AG08395 (cell line): ENCODE measurements at places on chromosomes 6 and 20.

GRCh38 chr6:75220357-75220756 is 14.5 kb upstream of the COL12A1 start:
- no peak for DNase-seq

GRCh38 chr6:17291778-17292177 is 10.6 kb downstream of the RBM24 start:
- DNase-seq, result no peak

- DNase-seq, result no peak
These were observed 214.8 kb upstream of the BTBD3 start for GRCh38 chr20:11702721-11703518.

DNA sequence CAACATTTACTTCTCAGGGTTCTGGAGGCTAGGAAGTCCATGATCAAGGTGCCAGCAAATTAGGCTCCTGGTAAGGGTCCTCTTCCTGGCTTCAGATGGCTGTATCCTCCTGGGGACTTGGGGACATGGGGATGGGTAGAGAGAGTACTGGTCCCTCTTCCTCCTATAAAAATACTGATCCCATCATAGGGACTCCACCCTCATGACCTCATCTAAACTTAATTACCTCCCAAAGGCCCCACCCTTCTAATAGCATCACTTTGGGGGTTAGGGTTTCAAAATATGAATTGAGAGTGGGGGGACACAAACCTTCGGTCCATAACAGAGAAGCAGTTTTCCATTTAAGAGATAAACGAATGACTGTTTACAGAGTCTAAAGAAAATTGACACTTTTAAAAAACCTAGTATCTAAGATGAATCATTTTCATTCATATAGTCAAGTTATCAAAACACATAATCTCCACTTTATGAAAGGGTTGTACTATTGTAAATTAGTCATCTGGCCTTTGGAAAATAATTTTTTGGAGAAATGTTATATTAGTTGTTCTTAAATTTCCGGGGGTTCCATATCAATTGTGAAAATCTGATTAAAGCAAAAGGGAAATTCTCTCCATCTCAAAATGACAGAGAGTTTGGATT is 33.5 kb downstream of the ELOVL5 start:
- DNase-seq, result no peak

DNA sequence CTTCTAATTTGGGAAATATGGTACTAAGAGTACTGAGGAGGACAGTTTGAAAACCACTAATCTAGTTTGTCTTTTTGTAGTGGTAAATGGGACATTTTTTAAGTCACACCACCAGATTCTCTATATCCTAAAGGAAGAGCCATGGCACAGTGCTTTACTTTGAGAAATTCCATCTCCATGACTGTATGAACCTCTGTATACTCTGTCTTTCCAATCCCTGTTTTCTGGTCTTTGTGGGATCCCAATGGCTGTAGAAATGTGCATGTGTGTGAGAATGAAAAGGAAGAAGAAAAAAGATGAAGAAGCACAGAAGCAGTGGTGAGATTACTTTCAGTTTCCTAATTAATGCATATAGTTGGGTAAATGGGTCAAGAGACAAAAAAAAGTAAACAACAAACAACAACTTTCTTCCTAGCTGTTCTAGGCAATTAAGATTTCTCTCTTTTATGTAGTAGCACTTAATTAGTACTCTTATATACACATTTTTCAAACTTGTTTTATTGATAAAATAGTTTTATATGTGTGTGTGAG is 141.2 kb upstream of the HCRTR2 start:
- no peak for DNase-seq

DNA sequence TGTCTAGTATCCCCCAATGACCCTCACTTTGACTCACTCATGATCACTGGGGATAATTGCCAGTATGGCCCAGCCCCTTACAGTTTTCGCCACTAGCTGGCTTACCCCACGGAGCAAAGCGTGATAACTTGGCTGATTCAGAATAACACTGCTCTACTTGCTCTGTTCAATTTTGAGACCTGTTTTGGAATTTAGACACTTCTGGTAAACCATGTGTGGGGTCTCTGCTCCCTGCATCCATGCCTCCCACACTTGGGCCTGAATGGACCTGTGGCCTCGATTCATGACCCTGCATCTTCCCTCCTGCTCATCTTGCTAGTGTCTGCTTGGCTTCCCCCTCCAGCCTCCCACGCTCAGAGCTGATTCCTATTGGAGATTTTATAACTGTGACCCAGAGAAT is 48.9 kb downstream of the FOXA2 start:
- DNase-seq, result no peak

DNA sequence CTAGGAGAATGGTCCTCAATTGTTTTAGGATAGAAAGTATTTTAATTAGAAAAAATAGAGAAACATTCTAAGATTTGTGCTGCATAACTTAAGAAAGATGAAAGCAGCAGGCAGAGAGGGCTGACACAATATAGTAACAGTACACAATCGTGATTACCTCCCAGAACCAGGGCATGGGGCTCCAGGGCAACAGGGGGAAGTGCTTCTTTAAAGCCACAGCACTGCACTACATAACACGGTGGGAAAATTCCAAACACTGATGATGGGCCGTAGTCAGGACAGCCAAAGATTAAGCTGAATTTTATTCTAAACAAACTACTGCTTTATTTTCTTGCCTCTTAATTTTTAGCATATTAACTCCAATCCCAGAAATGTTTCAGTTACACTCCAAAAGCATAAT is 14.4 kb downstream of the EXOC2 start:
- no peak for DNase-seq

GRCh38 chr6:169853196-169854082 is 102.0 kb downstream of the ERMARD start:
- no peak for DNase-seq

- no peak for DNase-seq
These were observed 39.5 kb upstream of the THBS2 start for GRCh38 chr6:169293196-169293595.

DNA sequence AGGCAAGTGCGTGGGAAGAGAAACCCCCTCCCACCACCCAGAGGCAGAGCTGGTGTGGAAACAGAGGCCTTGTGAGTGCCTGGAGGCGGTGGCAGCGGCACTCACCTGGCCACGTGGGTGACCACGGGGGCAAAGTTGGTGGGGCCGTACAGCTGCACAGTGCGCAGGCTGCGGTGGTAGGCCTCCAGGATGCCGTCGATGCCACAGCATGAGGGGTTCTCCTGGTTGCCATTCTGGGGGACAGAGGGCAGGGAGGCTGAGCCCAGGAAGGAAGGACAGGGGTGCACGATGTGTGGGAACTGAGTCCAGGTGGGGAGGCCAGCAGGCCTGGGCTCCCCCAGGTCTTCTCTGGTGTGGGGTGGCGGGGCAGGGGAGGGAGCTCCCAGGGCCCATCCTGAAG is 47.7 kb downstream of the RAB44 start:
- no peak for DNase-seq

- no peak for DNase-seq
These were observed 15.5 kb downstream of the ZNF831 start for GRCh38 chr20:59178983-59179595.

DNA sequence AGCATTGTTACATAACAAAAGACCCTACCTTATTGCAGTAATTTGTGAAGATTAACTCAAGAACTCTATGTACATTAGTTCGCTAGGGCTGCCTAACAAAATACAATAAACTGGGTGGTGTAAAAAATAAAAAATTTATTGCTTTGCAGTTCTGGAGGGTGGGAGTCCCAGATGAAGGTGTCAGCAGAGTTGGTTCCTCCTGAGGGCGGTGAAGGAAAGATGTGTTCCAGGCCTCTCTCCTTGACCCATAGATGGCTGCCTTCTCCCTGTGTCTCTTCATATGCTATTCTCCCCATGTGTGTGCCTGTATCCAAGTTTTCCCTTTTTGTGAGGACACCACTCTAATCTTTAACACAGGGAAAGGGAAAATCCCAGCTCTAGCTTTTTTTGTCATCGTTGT is 305 bp upstream of the VNN1 start:
- no peak for DNase-seq

- no peak for DNase-seq
These were observed 81.3 kb downstream of the HMGCLL1 start for GRCh38 chr6:55497694-55498093.

- no peak for DNase-seq
These were observed 12.6 kb downstream of the GLP1R start for GRCh38 chr6:39061182-39061581.

- no peak for DNase-seq
These were observed 61.4 kb downstream of the SYTL3 start for GRCh38 chr6:158711264-158711663.

DNA sequence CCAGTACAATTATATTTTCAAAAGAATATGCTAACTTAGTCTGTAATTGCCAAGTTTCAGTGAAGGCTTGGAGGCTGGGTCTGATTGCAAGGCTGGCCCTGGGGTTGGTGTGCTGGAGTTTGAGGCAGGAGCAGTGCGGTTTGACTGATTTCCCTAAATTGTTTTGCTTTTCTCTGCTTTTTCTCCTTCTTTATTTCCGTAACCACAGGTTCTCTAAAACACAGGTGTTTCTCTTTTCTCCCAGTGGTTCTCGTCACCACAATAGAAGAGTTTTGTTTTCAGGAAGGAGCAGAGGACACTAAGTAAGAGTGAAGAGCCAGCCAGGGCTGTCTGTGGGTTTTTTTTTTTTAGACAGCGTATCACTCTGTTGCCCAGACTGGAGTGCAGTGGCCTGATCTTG is 8.2 kb upstream of the SNX9 start:
- no peak for DNase-seq

- DNase-seq, result no peak
These were observed 7.9 kb downstream of the MAFB start for GRCh38 chr20:40681165-40681564.

- peak; percentile 94 for DNase-seq
These were observed at the start of gene SNX21 for GRCh38 chr20:45833030-45833882. Gene SNX21, plus strand, starts transcription at chr20:45833799. Its CDS starts 121 bp downstream, at chr20:45833920.

- DNase-seq, result no peak
These were observed 76.3 kb upstream of the B3GAT2 start for GRCh38 chr6:71033171-71033570.

DNA sequence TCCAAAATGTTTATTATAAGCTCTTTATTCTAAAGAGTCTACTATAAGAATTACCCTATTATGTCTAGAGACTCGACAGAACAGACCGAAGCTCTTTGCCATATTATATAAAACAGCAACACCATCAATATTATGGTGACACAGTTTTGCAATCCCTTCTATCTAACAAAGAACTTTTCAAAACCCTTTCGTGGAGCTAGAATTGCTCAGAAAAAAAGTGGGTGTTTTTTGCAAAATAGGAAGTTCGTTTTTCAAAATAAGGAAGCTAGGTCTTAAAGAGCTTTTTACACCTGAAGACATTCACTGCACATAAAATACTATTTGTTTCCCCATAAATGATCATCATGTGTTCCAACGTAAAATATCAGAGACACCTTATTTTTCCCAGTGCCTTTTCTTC is 240.0 kb downstream of the FOXC1 start:
- DNase-seq, result no peak

- DNase-seq, result no peak
These were observed 24.1 kb downstream of the SUPT3H start for GRCh38 chr6:45353654-45354053.

DNA sequence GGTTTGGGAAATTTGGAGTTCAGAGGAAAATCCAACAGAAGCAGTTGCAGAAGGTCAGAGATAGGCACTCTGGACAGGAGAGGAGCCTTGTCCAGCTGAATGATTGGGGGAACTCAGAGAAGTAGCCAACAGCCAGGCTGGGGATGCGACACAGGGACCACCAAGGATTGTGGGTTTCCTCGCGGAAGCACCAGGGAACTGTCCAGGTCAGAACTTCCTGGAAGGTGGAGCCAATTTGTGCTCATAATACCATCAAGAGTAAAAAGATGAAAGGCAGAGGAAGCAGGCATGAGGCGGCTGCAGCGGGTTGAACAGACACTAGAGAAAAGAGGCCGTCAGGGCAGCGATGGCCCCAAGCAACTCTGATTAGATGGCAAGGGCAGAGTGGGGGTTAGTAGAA is 33.7 kb downstream of the MDFI start:
- no peak for DNase-seq

GRCh38 chr6:159116343-159116742 is 52.9 kb upstream of the FNDC1 start:
- DNase-seq, result no peak

- DNase-seq, result no peak
These were observed 24.7 kb downstream of the ADGRG6 start for GRCh38 chr6:142326540-142326939.

DNA sequence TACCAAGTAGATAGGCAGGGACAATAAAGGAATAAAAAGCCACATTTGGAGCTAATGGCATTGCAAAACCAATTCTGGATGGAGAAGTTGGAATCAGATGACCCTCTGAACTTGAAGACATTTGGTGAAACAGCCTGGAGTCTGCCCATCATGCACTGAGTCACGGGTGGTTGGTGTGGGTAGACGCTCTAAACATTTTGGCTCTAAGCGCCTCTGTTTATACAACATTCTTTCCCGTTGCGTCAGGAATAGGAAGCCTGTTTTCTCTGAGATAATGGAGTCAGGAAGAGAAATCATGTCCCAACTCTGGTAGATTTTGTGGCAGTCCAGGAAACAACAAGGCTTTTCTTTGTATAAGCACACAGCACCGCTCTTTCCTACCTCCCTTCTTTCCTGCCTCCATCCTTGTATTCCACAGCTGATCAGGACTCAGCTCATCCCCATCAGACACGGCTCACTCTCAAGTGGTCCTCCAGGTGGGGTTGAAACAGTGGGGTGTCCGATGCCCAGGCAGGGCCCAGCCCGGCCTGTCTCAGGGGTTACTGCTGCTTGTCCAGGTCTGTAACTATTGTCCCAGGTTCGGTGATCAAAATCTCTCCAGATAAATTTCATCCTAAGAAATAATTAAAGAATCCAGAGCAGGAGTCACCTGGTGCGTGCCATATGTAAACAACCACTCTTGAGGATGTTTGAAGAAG is 12.1 kb upstream of the RAMACL start:
- DNase-seq, result peak; percentile 83

- no peak for DNase-seq
These were observed 2.9 kb downstream of the GID8 start for GRCh38 chr20:62940875-62941274.

GRCh38 chr6:3751077-3751729 is at the start of gene PXDC1:
Gene PXDC1, minus strand, starts transcription at chr6:3751713. Its CDS starts 182 bp downstream, at chr6:3751531.
- no peak for DNase-seq

GRCh38 chr20:32455171-32455900 is 97.2 kb downstream of the ASXL1 start:
- no peak for DNase-seq

GRCh38 chr6:128527375-128527774 is 7.0 kb upstream of the PTPRK start:
- DNase-seq, result no peak

DNA sequence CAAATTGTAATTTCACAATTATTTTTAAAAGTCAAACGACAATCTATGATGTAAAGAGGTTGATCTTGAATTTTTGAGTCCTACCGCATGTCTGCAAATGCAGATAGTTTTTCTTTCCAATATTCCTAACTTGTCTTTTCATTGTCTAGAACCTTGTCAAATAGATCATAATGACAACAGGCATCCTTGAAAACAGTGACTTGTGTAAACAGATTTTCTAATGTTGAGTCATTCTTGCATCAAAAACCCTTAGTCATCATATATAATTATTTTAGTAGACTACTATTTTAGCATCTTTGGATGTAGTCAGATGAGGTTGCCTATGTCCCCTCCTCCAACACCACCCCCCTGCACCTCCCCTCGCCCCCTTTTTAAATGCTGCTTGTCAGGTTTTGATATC is 43.8 kb downstream of the BMP6 start:
- peak; percentile 43 for DNase-seq
